GM19239 (cell line): ENCODE measurements at places on chromosomes 11 and 22.

- no peak for DNase-seq
Observed at GRCh38 chr22:44116755-44117684, 63.7 kb upstream of the PARVG start.

- peak; percentile 79 for DNase-seq
Observed at GRCh38 chr11:70176940-70177689, 26.0 kb upstream of the FADD start.

GRCh38 chr11:126391286-126391954 is 35.9 kb downstream of the ST3GAL4 start:
- no peak for DNase-seq

DNA sequence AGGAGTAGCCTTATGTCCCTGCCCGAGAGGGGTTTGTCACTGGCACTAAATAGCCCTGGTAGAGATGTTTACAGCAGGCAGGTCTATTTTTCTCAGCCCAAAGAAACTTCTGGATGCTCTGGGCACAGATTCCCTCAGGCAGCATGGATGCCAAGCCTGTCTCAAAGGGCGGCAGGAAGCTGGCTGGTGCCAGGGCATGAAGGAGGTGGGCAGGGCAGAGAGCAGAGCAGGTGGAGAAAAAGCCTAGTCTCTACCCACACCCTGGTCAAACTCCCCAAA is 4.1 kb upstream of the GAS2L1 start:
- no peak for DNase-seq

GRCh38 chr11:96906476-96906875 is 516.7 kb downstream of the JRKL start:
- no peak for DNase-seq

DNA sequence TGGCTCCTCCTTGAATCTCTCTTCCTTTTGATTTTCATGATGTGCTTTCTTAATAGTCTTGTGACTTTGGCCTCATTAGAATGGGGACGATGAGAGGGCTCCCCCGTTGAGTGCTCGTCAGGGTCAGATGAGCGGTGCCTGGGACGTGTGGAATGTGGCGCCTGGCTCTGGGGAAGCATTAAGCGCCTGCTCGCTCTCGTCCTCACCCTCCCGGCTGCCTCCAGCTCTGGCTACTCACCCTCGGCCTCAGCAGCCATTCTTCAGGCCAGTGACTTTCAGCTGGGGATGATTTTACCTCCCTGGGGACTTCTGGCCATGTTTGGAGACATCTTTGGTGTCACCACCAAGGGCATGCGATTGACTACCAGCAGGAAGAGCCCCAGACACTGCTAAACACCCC is 69.7 kb downstream of the RPS6KA4 start:
- no peak for DNase-seq

DNA sequence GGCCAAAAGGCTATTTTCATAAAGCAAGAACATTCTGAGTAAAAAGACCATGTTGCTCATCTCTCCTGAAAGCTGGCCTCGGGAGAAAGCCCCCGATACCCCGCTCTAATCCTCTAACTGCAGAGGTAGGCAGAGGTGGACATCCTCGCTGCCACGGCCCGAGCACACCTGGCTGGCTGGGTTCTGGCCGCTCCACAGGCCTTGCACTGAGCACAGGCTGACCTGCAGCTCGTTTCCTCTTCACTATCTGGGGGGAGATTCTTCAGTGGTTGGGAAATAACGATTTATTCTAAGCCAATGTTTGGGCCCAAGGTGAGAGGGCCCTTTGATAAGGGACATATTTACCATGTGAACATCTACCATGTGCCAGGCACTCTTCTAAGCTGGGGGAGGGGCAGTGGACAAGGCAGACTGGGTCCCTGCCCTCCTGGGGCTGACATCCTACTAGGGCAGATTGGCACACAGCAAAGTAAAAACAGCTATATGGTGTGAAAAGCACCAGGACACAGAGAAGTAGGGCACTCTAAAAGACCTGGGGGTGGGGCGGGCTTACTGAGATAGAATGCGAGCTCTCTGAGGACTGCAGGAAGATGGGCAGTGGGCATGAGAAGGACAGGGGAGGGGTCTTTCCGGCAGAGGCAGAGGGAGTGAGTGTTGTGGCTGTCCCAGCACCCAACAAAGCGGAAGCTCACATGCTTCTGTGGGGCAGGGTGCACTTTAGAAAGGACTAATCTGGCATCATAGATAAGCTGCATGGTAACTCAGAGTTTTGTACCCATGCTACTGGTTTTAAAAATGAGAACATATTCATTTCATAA is 65.5 kb upstream of the ARFGAP3 start:
- DNase-seq = no peak

- no peak for DNase-seq
Observed at GRCh38 chr11:81339521-81339920, 1394.1 kb downstream of the FAM181B start.

- no peak for DNase-seq
Observed at GRCh38 chr22:29061773-29062172, at the start of gene C22orf31. Gene C22orf31 (minus strand): TSS chr22:29061831. CDS start chr22:29061792, 39 bp downstream.

GRCh38 chr11:16280256-16280682 is 76.1 kb downstream of the SOX6 start:
- DNase-seq = no peak

GRCh38 chr11:123413636-123414035 is 16.4 kb upstream of the GRAMD1B start:
- DNase-seq = no peak

DNA sequence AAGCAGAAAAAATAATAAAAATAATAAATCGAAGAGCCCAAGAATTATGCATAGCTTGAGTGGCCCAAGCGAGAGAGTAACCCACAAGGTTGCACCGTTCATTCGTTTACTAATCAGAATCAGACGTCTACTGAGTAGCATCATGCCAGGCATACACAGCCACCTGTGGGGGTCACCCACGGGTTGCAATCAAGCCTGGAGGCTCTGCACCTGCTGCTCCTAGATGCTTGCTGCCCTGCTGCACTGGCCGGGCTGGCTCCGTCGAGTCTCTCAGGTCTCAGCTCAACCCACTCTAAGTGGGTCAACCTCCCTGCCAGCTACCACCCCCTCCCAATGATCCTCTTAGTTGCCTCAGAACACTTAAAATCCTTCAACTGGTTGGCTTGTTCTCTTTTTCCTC is 2.0 kb upstream of the TESMIN start:
- no peak for DNase-seq
